CD4-positive, alpha-beta T cell treated with Interferon gamma for 1 hour (primary cell): ENCODE measurements at places on chromosomes 7 and 10.

DNA sequence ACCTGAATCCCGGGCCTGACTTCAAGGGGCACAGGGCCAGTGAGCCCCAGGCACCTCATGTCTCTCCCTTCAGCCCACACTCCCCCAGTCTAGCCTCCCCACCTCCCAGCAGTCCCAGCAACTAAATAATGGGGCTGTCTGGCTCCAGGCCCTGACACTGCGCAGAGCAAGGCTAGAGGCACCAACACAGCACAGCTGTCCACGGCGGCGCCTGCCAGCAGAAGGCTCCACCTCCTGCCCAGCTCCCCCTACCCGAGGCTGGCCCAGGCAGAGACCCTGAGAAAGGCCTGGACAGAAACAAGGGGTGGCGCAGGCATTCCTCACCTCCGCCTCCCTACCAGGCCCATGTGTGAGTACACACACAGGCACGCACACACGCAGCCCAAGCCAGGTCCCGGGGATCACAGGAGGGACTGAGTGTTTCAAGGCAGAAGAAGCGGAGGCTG, 6.1 kb downstream of the KCNH2 start:
- no peak for DNase-seq

GRCh38 chr10:89233033-89233432, 18.5 kb downstream of the LIPA start:
- DNase-seq: no peak

DNA sequence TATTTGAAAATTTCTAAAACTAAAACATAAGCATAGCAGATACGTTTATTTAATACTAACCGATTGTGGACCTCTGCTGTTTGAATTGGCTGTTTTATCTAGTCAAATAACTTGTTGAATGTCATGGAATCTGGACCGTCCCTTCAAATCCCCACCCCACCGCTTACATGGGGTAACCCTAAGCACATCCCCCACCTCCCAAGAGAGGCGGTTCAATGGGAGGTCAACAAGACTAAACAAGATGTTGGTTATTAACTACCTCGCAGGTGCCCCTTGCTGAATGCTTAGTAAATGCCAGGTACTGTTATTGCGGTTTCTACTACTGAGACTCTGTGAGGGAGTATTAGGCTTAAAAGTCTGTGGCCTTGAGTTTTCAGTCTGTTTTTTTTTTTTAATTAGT, 70.9 kb downstream of the DAGLB start:
- no peak for DNase-seq

GRCh38 chr7:101998029-101998905, 180.8 kb downstream of the CUX1 start:
- no peak for DNase-seq

DNA sequence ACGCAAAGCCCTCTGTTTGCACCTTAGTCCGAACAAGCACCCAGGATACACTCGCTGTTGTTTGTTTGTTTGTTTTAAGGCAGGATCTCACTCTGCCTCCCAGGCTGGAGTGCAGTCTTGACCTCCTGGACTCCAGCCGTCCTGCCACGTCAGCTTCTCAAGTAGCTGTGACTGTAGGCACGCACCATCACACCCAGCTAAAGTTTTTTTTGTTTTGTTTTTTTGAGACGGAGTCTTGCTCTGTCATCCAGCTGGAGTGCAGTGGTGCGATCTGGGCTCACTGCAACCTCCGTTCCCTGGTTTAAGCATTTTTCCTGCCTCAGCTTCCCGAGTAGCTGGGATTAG, 76.8 kb downstream of the CTBP2 start:
- DNase-seq: no peak

DNA sequence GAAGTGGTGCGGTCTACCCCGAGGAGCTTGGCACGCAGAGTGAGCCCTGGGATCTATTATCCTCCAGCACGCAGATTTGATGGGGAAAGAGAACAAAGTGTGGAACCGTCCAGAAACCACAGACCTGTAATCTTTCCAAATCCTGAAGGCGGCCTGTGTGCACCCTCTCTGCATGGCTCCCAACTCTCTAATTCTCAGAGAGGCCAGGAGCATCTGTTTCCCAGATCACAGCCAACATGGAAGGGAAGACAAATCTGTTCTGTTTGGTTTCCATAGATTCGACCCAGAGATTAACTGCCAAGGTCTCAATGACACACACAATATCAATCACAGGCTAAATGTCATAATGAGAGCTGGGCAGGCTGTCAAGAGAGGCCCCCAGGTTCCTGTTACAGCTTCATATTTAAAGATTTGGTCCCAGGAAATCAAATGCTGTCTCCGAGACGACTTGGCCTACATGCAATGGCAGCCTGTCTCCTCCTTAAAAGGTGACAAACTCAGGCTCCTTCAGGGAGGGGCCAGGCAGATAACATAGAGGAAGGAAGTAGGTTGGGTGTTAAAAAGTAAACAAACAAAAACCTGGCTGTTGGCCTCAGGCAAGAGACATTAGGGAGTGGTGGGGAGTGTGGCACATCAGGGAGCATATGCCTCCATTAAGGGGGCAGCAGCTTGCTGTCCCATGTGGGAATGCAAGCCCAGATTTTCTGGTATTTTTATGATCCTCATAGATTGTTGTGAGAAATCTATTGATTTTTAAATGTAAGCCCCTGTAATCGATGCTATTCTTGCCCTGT, 48.8 kb upstream of the SAMD8 start:
- no peak for DNase-seq

GRCh38 chr10:63763744-63764143, 242.5 kb downstream of the REEP3 start:
- no peak for DNase-seq
